ENCODE measurements at places on chromosomes 12 and 14. TPM values are rescaled to one million over a fixed set of nuclear protein-coding genes. Genes with fewer than 3 reads are reported as not detected.

DNA sequence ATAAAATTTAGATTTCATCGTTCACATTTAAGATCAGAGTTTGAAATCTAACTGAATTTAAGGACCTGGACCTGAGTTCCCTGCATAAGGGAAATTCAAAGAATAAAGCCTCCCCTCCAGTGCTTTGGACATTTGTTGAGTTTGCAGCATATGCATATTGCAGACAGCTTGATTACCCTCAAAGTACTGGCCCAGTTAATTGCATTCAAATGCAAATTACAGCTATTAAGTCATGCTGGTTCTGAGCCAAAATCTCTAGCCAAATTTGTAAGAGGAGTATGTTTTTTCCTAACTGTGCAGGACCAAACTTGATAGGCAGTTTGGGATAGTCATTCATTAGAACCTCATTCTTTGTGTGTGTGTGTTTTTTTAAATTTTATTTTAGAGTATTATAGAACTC lies 9.1 kb upstream of the KIF21A start:
- no peak for DNase-seq
- H3K27me3 ChIP-seq: no peaks in the 10 kb centered on the region
- H3K4me1 ChIP-seq: no peaks in the 10 kb centered on the region
- no peak overlapping the region for H3K27ac ChIP-seq
- H3K36me3 ChIP-seq: no peaks in the 10 kb centered on the region

GRCh38 chr14:71267007-71267513 lies 359.8 kb downstream of the PCNX1 start:
- DNase-seq: no peak
- H3K27me3 ChIP-seq: no peaks in the 10 kb centered on the region
- H3K4me1 ChIP-seq: no peaks in the 10 kb centered on the region
- H3K36me3 ChIP-seq: no peaks in the 10 kb centered on the region
- H3K27ac ChIP-seq: no peak overlapping the region
- no peak overlapping the region for H3K4me3 ChIP-seq

Gene RNASE4
- total RNA-seq: 132 TPM

Gene CLEC1B
- total RNA-seq: not detected

GRCh38 chr12:91885851-91886731 lies 259.6 kb downstream of the BTG1 start:
- H3K27ac ChIP-seq: no peak overlapping the region
- H3K4me1 ChIP-seq: peaks cover 11% of the 10 kb centered on the region
- H3K36me3 ChIP-seq: no peaks in the 10 kb centered on the region
- no peaks in the 10 kb centered on the region for H3K27me3 ChIP-seq

- no peak overlapping the region for H3K27ac ChIP-seq
- no peaks in the 10 kb centered on the region for H3K27me3 ChIP-seq
- DNase-seq: no peak
- H3K36me3 ChIP-seq: peaks cover 3% of the 10 kb centered on the region
- peaks cover 48% of the 10 kb centered on the region for H3K4me1 ChIP-seq
These were observed 10.3 kb downstream of the MTERF2 start for GRCh38 chr12:106976668-106977067.

GRCh38 chr12:67068761-67069450 lies 200.3 kb upstream of the CAND1 start:
- H3K27ac ChIP-seq: peak overlapping the region; percentile 69
- no peak for DNase-seq
- no peaks in the 10 kb centered on the region for H3K36me3 ChIP-seq
- H3K4me1 ChIP-seq: peaks cover 26% of the 10 kb centered on the region
- peak overlapping the region; percentile 56 for H3K4me3 ChIP-seq
- no peaks in the 10 kb centered on the region for H3K27me3 ChIP-seq

- no peak overlapping the region for H3K4me3 ChIP-seq
- no peaks in the 10 kb centered on the region for H3K4me1 ChIP-seq
- DNase-seq: no peak
- H3K27ac ChIP-seq: no peak overlapping the region
- H3K27me3 ChIP-seq: no peaks in the 10 kb centered on the region
- no peaks in the 10 kb centered on the region for H3K36me3 ChIP-seq
These were observed 3.5 kb upstream of the GYS2 start for GRCh38 chr12:21608196-21608595.

Gene CEBPE
- total RNA-seq: not detected

Gene VRK1
- 10.1 TPM for total RNA-seq

Gene ASB2
- total RNA-seq: 24.1 TPM

- peaks cover 19% of the 10 kb centered on the region for H3K36me3 ChIP-seq
- DNase-seq: no peak
- no peak overlapping the region for H3K27ac ChIP-seq
- peak overlapping the region; percentile 45 for H3K4me3 ChIP-seq
- H3K27me3 ChIP-seq: peaks cover 7% of the 10 kb centered on the region
These were observed 1.3 kb downstream of the DDN start for GRCh38 chr12:48997719-48998496.

DNA sequence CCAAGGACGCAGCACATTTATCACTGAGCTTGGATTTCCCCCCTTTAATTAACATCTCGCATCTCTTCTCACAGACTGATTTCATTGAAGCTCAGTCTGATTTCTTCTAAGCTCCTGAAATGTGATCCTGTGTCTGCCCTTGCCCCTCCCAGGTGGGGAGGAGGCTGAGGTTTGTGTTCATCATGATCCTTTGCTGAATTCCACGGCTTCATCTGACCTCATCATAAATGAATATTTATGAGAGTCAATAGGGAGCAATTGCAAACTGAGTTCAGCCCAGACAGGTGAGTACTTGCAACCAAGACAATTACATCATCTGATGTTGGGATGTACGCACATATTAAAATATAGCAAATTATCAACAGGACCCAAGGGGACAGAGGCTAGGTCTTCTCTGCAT lies 72.4 kb downstream of the MAP1LC3B2 start:
- no peaks in the 10 kb centered on the region for H3K36me3 ChIP-seq
- H3K27me3 ChIP-seq: no peaks in the 10 kb centered on the region
- no peaks in the 10 kb centered on the region for H3K4me1 ChIP-seq
- no peak overlapping the region for H3K27ac ChIP-seq

DNA sequence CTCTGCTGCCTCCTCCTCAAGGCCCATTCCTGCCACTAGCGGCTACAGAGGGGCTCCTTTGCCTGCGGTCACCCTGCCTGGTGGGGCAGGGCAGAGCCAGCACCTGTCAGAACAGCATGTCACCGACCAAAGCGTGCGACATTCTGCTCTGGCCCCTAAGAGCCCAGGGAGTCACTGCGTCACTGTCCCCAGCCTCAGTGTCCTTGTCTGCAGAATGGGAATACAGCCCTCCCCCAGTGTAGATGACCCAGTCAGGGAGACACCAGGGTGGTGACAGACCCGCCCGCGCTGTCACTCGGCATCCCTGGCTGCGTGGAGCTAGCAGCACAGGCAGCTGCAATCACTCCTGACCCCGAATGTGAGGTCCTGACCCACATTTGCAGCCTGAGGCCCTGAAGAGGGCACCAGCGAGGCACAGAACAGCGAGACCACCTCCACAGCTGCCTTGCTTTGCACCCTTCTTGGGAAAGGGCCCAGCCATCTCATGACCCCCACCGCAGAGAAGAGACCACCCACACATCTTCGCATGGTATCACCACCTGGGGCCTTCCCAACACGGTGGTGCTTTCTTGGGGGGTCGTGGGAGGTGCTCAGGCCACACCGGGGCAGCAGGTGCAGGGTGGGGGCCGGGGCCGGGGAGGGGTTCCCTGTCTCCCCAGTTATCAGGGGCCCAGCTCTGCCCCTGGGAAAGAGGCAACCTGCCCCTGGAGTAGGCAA lies 2.5 kb downstream of the AHNAK2 start:
- H3K27ac ChIP-seq: peak overlapping the region; percentile 99
- H3K4me1 ChIP-seq: peaks cover 79% of the 10 kb centered on the region
- H3K4me3 ChIP-seq: no peak overlapping the region
- H3K27me3 ChIP-seq: no peaks in the 10 kb centered on the region

- peaks cover 30% of the 10 kb centered on the region for H3K4me1 ChIP-seq
- H3K27ac ChIP-seq: no peak overlapping the region
- H3K36me3 ChIP-seq: no peaks in the 10 kb centered on the region
- H3K4me3 ChIP-seq: no peak overlapping the region
These were observed 93.9 kb downstream of the DAAM1 start for GRCh38 chr14:59282378-59282765.

Gene LRTM2
- not detected for total RNA-seq

- no peak for DNase-seq
- no peaks in the 10 kb centered on the region for H3K27me3 ChIP-seq
- peaks cover 32% of the 10 kb centered on the region for H3K4me1 ChIP-seq
- H3K36me3 ChIP-seq: no peaks in the 10 kb centered on the region
- no peak overlapping the region for H3K4me3 ChIP-seq
These were observed 8.5 kb downstream of the WSB2 start for GRCh38 chr12:118052324-118053070.

Gene TEAD4
- 18.7 TPM for total RNA-seq

Gene MANSC1
- 16.2 TPM for total RNA-seq
